Right renal cortex interstitium (tissue), 3 donors: ENCODE measurements at places on chromosomes 12 and 14.
A peak's percentile ranks its signal among the peaks of the same experiment; 100 is the strongest.

DNA sequence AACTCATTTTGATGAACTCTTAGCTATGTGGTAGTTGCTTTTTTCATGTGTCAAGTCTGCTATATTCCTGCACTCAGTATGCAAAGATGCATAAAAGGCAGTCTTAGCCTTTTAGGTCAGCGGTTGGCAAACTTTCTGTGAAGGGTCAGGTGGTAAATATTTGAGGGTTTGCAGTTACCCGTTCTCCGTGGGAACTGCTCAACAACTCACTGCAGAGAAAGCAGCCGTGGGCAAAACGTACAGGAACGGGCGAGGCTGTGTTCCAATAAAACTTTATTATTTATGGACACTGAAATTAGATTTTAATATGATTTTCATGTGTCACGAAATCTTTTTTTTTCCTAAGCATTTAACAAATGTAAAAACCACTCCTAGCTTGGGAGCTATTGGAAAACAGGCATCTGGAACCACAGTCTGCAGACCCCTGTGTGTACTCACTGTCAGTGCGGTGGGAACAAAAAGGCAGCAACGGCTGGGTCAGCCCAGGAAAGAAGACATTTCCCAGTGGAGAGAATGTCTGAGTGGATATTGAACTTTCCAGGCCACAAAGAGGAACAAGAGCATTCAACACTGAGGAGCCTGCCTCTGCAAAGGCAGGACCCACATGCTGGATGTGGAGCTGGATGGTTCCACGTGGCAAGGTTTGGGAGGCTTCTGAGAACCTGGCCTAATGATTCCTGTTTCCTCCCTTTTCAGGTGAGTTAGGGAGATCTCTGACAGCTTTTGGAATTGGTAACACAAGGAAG lies 3.5 kb upstream of the ACACB start:
- DNase-seq, result no peak

DNA sequence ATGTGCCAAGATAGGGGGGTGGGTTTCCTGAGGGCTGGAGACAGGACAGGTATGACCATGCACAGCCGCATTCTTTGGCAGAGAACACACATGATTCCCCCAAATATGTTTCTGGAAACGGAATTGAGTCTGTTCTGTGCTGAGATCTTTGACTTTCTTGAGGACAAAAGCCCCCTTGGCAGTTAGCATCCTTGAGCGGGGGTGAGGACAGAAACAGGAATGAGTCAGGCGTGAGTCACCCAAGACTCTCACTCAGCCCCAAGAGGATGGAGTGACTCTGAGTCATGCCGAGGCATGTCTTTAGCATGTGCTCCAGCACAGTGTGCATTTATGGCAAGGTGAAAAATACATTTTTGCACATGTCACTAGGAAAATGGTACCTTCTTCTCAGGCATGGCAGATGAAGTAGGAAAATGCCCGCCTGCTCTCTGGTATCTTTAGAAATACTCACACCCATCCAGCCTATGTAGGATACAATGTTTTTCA lies 52.1 kb downstream of the DAD1 start:
- no peak for DNase-seq

DNA sequence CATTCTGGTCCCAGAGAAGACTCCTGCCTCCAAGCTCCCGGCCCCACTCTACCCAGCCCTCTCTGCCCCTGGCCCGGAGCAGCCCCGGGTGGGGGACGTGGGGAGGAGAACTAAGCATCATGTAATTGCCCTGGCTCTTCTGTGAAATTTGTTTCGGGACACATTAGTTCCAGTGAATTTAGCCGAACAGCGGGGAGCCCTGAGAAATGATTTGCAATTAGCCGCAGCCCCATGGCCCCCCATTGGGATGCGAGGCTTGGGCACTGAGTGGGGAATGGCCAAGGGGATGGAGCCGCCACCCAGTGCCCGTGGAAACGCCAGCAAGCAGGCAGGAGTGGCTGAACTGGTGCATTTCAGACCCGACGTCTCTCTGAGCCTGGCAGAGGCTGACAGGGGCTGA lies 173.9 kb upstream of the LHX5 start:
- no peak for DNase-seq

DNA sequence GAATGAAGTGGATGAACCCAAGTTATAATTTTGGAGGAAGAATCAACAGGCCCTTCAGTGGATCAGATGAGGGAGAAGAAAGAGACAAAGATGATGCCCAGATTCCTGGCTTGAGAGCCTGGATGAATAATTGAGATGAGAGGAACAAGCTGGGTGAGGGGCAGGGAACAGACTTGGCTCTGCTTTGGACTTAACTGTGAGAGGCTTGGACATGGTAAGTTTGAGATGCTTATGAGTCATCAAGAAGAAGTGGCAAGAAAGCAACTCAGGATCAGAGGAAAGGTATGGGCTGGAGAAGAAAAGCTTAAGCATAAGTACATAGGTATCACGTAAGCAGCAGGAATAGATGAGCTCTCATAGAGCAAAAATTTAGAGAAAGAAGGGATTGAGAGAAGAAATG lies 55.3 kb downstream of the FIGNL2 start:
- no peak for DNase-seq

DNA sequence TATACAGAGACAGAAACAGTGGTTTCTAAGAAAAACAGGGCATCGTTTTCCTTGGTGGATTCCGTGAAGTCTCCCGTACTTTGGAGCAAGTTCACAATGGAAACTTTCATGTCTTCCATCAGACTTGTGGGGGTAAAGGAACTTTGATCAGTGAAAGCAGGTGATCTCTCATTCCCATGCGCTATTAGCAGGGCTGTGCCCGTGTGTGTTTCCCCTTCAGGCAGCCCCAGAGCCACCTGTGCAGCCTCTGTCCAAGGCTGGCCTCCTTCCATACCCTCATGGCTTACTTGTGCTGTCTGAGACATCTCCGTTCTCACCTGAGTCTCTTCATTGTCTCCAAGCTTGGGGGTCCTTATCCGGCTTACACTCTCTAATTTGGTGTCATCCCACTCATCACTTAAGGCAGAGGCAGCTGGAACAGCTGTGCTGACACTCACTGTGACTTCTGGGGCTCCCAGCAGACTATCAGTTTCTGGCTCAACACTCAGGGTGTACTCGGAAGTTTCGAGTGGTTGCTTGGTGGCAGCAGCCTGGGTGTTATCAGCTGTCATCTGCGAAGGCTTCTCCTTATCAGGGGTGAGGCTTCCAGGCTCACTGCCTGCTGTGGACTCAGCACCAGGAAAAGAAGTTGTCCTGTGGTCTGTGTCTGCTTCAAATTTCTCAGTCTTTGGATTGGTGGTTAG lies 13.8 kb downstream of the ARMH4 start:
- no peak for DNase-seq

DNA sequence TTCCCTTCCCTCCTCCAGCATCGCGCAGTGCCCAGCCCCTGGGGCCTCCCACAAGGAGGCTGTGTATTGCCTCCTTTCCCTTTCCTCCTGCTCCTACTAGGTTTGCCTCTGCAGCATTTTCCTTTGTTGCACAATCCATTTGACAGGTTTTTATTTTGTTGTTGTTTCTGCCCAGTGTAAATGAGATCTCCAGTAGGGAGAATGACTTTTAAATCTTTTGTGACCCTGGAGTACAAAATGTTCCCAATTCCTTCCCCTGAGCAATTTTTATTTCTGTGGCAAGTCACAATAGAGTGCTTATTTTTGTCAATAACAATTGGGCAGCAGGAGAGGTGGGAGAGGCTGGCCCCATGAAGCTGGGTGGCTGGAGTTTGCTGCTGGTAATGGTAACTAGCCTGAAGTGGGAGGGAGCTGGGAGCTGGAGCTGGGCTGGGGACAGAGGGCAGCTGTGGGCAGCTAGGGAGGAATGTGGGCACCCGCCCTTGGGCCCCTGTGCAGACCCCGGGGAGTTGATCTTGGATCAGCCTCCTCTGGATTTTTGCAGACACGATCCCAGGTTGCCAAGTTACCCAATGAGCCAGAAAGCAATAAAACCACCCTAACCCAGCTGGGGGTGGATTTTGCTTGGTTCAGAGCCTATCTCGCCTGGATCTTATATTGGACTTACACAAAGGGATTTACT lies 160.1 kb downstream of the KTN1 start:
- DNase-seq, result no peak

- no peak for DNase-seq
These were observed 25.8 kb downstream of the DACT1 start for GRCh38 chr14:58663494-58664111.

DNA sequence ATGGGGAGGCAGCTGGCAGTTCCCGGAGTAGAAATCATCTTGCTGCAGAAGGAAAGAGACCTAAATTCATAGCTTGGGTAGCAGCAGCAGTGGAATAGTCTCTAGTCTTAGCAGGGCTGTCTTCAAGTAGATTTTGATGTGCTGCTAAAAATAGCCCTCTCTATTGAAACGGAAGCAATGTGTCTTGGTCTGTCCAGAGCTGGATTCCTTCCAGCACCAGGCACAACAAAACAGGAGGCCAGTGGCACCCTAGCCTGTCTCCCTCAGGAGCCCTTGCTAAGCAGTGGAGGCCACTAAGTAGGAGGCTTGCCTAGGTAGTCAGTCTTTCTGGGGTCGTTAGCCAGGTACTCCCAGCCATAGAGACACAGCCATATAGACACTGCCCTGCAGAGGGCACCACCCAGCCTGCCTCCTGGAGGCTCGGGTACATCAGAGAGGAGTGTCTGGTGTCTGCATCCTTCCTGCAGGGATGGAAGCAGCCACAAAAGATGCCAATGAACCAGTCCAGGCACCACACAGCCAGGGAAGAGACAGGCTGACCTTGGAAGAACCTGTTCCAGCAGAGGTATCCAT lies 97.5 kb downstream of the CRACR2A start:
- no peak for DNase-seq

DNA sequence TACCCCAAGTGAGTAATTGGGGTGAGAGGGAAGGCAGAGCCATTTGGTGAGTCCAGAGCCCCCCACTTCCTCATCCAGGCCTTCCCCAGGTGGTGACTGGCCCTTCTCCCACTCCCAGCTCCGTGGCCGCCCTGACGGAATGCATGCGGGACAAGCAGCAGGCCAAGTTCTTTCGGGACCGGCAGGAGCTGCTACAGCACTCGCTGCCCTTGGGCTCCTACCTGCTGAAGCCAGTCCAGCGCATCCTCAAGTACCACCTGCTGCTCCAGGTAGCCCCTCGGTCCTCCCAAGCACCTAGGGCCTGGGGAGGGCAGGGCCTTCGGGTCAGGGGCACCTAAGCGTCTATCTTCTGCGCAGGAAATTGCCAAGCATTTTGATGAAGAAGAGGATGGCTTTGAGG lies 26.5 kb downstream of the PLEKHG3 start:
- DNase-seq, result no peak

DNA sequence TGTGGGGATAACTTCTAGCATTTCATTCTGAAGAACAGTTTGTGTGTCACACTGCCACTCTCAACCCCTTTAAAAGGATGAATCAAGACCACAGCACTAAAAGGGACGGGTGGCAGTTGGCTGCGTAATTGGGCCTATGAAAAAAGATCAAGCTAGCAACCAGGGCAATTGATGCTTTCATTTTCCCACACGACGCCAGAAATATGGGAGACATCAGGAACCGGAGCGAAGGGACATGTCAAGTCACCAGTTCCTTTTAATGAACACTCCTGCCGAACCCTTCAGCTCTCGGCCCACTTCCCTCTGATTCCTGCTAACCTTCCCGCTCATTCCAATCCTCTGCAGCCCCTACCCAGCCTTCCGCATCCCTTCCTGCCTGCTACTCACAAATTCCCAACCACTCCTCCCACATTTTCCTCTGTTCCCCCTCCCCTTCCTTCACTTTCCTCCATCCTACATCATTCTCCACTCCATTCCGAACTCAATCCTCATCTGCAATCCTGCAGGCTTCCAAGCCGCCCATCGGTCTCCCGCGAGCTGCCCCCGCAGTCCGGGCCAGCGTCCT lies 753 bp downstream of the CSRNP2 start:
- DNase-seq, result peak; percentile 40

- DNase-seq, result no peak
These were observed 297.0 kb downstream of the SSPN start for GRCh38 chr12:26492406-26492805.
